ENCODE measurements at places on chromosomes 3 and 15.
A peak's percentile ranks its signal among the peaks of the same experiment; 100 is the strongest.

DNA sequence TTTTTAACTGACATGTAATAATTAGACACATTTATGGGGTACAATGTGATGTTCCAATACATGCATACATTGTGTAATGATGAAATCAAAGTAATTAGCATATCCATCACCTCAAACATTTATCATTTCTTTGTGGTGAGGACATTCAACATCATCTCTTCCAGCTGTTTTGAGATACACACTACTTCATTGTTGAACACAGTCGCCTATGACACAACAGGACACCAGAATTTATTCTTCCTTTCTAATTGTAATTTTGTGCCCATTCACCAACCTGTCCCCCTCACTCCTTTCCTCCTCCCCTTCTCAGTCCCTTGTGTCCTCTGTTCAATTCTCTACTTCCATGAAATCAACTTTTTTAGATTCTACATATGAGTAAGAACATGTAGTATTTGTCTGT is 113.4 kb upstream of the CBLB start:
- H3K36me3 ChIP-seq: no peaks in the 10 kb centered on the region
- H3K4me1 ChIP-seq: no peaks in the 10 kb centered on the region
- DNase-seq: no peak
- H3K27ac ChIP-seq: no peak overlapping the region

DNA sequence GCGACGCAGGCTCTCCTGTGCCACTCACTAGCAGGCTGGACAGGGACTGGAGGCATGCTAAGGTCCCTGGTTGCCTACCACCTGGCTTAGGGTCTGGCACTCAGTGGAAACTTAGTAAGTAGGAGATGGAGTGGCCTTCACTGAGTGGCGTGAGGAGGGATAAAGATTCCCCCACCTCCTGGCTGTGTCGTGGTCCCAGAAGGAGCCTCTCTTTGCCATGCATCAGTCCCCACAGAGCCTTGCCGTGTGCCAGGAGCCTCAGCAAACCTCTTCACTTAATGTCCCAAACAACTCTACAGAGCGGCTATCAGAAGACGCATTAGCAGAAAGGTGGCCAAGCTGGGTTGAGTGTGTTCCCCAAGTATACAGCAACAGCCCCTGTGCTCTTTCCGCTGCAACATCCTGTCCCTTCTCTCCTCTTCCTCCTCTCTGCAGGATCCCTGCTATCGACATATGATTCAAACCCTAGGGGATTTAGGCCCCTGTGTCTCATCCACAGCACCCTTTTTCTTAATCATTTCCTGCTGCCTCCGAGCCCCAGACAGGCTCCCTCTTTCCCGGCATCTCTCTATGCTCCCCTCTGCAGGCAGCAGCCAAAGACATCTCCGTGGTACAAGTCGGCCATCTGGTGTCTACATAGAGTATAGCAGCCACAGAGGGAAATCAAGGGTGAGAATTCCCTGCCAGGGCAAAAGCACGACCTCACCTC is 66.7 kb downstream of the SLC6A1 start:
- H3K4me1 ChIP-seq: peaks cover 10% of the 10 kb centered on the region
- peak; percentile 67 for DNase-seq
- H3K4me3 ChIP-seq: no peak overlapping the region
- no peak overlapping the region for H3K27ac ChIP-seq
- H3K36me3 ChIP-seq: no peaks in the 10 kb centered on the region

DNA sequence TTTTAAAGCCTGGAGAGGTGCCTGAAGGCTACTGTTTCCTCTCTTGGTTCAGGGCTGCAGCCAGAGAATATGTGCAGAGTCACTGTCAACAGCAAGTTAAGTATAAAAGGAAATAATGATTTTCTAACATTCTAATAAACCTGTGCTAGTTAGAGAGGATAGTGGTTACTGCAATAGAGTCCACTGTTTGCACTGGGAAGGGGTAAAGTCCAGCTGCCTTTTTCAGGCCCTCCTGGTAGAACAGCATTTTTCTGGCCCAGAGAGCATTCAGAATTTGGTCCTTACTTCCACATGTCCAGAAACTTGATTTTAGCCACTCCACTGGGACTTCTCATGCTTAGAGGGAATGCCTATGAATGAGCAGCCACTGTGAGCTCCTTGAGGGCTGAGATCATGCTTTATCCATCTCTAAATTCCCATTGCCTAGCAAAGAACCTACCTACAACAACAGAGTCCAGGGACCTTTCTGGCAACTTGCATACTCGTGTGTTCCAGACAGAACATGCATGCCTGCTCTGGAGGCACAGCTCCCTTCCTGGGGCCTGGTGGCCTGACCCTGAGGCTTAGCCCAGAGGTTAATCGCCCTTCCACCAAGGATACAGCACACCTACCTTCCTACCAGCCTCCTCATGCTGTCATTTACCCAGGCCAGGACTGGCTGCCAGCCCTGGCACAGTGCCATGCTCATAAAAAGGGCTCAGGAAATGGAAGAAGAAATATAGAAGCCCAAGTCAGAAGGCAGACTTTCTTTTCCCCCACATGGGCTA is 50.3 kb upstream of the ATP13A3 start:
- no peaks in the 10 kb centered on the region for H3K36me3 ChIP-seq
- H3K4me1 ChIP-seq: peaks cover 10% of the 10 kb centered on the region
- DNase-seq: peak; percentile 38
- no peak overlapping the region for H3K4me3 ChIP-seq
- H3K27ac ChIP-seq: no peak overlapping the region

GRCh38 chr3:69723389-69723788 is 15.9 kb upstream of the MITF start:
- no peak overlapping the region for H3K4me3 ChIP-seq
- DNase-seq: no peak
- no peak overlapping the region for H3K27ac ChIP-seq
- H3K27me3 ChIP-seq: no peaks in the 10 kb centered on the region
- no peaks in the 10 kb centered on the region for H3K36me3 ChIP-seq

DNA sequence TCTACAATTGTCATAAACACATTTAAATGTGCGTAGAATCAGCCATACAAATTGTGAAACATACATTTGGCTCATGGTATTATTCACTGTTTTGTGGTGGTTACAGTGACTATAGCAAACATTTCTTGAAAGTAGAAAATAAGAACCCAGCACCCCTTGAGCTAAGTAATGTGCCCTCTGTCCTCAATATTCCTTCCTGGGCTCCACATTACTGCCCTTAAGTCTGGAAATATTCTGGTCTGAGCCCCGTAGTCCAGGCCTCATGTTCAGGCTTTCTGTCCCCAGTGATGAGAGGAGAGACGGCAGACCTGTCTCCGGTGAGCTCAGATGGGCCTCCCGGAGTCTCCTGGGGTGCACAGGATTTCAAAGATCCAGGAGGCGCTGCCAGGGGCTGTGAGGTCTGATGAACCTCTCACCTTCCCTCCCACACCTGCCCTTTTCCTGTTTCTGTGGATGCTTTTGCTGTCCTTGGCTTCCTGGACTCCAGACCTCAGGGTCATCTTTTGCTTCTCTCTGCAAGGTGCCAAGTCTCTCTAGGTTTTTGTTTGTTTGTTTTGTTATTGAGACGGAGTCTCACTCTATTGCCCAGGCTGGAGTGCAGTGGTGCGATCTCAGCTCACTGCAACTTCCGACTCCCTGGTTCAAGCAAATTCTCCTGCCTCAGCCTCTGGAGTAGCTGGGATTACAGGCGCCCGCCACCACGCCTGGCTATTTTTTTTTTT is 8.8 kb upstream of the MUC20 start:
- peaks cover 7% of the 10 kb centered on the region for H3K4me1 ChIP-seq
- peaks cover 21% of the 10 kb centered on the region for H3K27me3 ChIP-seq
- no peak overlapping the region for H3K4me3 ChIP-seq
- DNase-seq: no peak

- no peak overlapping the region for H3K27ac ChIP-seq
- H3K27me3 ChIP-seq: no peaks in the 10 kb centered on the region
- DNase-seq: no peak
- peaks cover 56% of the 10 kb centered on the region for H3K36me3 ChIP-seq
Measured at GRCh38 chr3:41224120-41224806, 25.0 kb downstream of the CTNNB1 start.

DNA sequence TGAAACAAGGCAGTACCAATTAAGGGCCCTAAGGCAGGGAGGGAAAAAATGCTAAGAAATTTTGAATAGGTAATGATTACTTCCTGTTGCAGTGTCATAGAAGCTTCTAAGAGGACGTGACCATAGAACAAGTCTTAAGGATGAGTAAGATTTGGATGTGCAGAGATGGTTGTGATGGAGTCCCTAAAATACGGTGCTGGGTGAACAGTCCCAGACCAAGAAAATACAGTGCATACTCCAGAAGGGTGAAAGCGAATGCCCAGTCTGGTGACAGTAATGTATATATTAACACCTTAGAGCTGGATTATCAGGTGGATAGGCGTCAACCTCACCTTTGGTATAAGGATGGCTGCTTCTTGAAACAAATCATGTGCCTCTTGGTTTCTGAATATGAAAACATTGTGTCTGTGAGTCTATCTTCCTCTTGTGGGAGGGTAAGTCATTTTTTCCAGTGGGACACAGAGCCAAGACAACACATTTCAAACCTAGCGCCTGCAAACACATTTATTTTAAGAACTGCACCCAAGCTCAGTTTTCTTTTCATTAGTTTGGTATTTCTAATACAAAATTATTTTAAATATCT is 101.2 kb upstream of the TP63 start:
- no peak overlapping the region for H3K4me3 ChIP-seq
- no peaks in the 10 kb centered on the region for H3K27me3 ChIP-seq
- no peak overlapping the region for H3K27ac ChIP-seq
- no peak for DNase-seq
- H3K4me1 ChIP-seq: no peaks in the 10 kb centered on the region

DNA sequence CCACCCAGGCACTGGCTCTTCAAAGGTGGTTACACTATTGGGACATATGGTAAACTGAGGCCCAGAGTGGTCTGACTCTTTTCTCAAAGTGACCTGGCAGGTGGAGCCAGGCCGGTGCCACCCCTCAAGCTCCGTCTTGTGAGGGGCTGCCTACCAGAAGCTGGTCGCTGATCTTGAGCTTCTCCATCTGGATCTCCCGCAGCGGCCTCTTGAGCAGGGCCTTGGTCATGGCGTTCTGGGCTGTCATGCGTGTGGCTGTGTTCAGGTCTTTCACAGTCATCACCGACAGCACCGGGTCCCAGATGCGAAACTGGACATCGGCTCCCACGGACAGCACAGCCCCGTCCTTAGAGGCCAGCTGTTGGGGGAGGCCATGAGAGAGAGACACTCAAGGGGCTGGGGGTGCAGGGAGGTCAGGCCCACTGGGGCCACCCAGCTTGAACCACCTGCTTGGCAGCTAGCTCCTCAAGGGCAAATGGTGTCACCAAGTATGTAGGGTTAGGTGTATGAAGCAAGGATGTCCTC is 3.6 kb downstream of the STOML1 start:
- H3K27ac ChIP-seq: peak overlapping the region; percentile 54
- H3K4me3 ChIP-seq: no peak overlapping the region
- no peaks in the 10 kb centered on the region for H3K27me3 ChIP-seq
- peaks cover 13% of the 10 kb centered on the region for H3K36me3 ChIP-seq

All from SJSA1 (cell line).